Kidney epithelial cell (primary cell): ENCODE measurements at places on chromosomes 12 and 14. TPM values are rescaled to one million over a fixed set of nuclear protein-coding genes. Genes with fewer than 3 reads are reported as not detected.

CISTR gene
- total RNA-seq, result not detected in 2 replicates

RERG gene
- total RNA-seq, result 1.2 and 1.6 TPM in 2 replicates

TMEM253 gene
- not detected in 2 replicates for total RNA-seq

FOXG1 gene
- 0.17 TPM in 1 of 2 replicates, not detected in the other for total RNA-seq

KCNC2 gene
- 0.14 TPM in 1 of 2 replicates, not detected in the other for total RNA-seq

RNASE3 gene
- total RNA-seq, result not detected in 2 replicates

CD4 gene
- total RNA-seq, result 0.08 TPM in 1 of 2 replicates, not detected in the other

PLCZ1 gene
- total RNA-seq, result not detected in 2 replicates

HOXC4 gene
- 1.3 and 2.5 TPM in 2 replicates for total RNA-seq

SMCO2 gene
- total RNA-seq, result 0.58 and 1.5 TPM in 2 replicates

TAS2R14 gene
- total RNA-seq, result 2.5 and 3.1 TPM in 2 replicates

DPPA3 gene
- total RNA-seq, result not detected in 2 replicates

DDX51 gene
- total RNA-seq, result 15.7 and 18.9 TPM in 2 replicates

BLOC1S1 gene
- 109 and 131 TPM in 2 replicates for total RNA-seq

MMP14 gene
- 650 and 669 TPM in 2 replicates for total RNA-seq

RAD9B gene
- total RNA-seq, result 0.88 and 1.2 TPM in 2 replicates

FBLN5 gene
- total RNA-seq, result 4.8 and 6.0 TPM in 2 replicates

TAS2R31 gene
- 0.84 and 2.6 TPM in 2 replicates for total RNA-seq

CGRRF1 gene
- total RNA-seq, result 13.4 and 15.4 TPM in 2 replicates

CD163 gene
- 0.25 and 3.1 TPM in 2 replicates for total RNA-seq

NUBPL gene
- 9.8 and 9.9 TPM in 2 replicates for total RNA-seq

MGAT4C gene
- total RNA-seq, result not detected in 2 replicates

RAPGEF3 gene
- 8.7 and 14.3 TPM in 2 replicates for total RNA-seq

HCAR3 gene
- total RNA-seq, result not detected in 2 replicates

RNU4-1 gene
- under 0.01 TPM in 1 of 2 replicates, not detected in the other for total RNA-seq

GPR84 gene
- total RNA-seq, result not detected in 2 replicates

COX8C gene
- not detected in 2 replicates for total RNA-seq

KRT73 gene
- total RNA-seq, result not detected in 2 replicates

ASCL1 gene
- total RNA-seq, result 0.07 TPM in 1 of 2 replicates, not detected in the other

PTPRO gene
- 3.7 and 5.4 TPM in 2 replicates for total RNA-seq

SLCO1C1 gene
- not detected in 2 replicates for total RNA-seq

ENDOU gene
- not detected in 2 replicates for total RNA-seq

MAP3K9 gene
- total RNA-seq, result 10.4 and 12.0 TPM in 2 replicates

UNC79 gene
- total RNA-seq, result 0.13 and 0.14 TPM in 2 replicates

ITGB7 gene
- 0.75 and 1.6 TPM in 2 replicates for total RNA-seq

GDF3 gene
- not detected in 2 replicates for total RNA-seq
